Activated CD4-positive, alpha-beta T cell treated with anti-CD3 and anti-CD28 coated beads for 24 hours (primary cell): ENCODE measurements at places on chromosomes 12 and 14.

- no peak for DNase-seq
Measured at GRCh38 chr14:103716091-103716801, 636 bp downstream of the ZFYVE21 start.

DNA sequence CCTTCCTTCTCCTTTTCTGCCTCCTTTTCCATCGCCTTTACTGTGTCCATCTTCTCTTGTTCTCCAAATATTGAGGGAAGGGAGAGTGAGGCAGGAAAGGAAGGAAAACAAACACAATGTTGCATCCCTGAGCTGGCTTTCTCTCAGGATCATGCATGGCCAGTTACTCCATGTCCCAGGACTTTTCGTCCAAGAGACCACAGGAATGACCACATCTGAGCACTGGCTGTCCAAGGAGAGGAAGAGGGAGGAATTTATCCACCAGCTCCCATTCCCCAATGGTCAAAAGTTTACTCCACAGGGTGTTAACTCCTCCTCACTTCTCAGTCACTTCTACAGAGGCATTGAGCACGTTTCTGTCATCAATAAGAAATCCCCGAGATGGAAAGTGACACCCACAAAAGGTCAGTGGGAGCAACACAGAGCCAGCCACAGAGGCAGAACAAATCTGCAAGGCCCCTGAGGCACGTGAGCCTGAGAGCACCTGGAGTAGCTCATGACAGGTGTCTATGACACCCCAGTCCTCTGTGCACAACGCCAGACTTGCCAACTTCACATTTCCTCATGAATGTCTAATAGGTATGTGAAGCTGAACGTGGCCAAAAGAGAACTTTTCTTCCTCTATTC, 177.3 kb upstream of the NUDT4 start:
- DNase-seq: no peak

DNA sequence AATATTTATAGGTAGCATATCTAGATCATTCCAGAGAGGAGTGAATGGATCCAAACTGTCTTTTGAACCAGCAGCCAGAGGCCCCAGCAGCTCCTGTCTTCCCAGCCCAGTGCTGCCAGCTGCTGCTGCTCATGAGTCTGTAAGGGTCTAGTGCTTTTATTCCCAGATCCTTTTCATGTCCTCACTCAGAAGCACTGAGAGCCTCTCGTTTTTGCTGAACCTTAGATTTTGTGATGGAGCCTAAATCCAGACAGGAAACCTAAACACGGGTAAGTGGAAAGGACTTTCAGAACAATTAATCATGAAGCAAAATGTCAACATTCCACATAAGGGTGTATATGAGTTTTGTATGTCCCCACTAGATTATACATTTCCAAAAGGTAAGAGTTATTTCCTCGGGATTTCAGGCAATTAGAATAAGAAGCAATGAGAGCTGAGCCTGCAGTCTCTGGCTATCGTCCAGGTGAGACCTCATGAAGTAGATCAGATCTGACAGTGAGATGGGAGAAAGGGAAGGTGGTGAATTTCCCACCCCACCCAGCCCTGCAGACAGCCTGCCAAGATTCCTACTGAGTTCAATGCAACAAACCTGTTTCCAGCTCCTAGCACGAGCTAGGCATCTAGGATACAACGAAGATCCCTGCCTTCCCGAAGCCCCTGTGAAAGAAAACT, 84.4 kb downstream of the NINJ2 start:
- no peak for DNase-seq

GRCh38 chr14:63091394-63091996, 46.2 kb upstream of the KCNH5 start:
- no peak for DNase-seq

- no peak for DNase-seq
Measured at GRCh38 chr14:88264116-88264515, 59.0 kb downstream of the KCNK10 start.

DNA sequence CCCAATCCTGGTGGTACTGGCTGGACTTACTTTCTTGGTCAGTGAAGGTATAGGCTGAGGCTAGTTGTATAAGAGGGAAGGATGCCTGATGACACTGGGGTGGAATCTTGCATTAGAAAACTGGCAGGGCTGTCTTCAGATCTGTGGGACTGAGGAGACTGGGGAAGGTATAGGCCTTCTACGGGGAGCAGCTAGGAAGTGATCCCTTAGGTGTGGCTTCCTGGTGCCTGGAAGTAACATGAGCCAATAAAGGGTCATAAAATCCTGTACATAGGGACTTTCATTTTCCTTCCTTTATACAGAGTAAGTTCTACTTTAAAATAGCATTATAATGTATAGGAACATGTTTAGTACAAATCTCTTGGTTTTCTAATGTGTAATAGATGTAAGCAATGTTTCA, 716.8 kb downstream of the LRFN5 start:
- no peak for DNase-seq

DNA sequence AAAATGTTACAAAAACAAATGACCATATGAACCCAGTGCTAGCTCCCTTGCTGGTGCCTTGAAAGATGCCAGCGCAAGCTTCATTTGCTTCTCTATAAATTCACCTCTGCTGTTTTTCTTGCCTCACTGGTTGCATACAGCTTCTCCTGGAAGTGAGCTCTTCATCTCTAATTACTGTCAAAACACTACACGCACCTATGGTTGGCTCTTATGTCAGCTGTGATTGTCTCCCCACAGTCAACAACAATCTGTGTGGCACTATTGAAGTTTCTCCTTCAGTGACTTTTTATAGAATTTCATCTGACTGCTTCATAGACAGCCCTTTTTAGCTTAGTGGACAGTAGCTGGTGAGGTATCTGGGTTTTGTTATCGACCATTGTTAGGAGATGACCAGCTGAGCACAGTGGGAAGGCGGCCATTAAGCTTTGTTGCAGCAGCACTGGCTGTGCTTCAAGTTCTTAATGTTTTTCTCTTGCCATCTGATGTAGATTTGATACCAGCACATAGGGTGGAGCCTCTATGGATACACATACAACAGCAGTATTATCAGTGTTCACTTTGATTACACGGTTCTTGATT, 131.8 kb downstream of the KITLG start:
- DNase-seq: no peak

DNA sequence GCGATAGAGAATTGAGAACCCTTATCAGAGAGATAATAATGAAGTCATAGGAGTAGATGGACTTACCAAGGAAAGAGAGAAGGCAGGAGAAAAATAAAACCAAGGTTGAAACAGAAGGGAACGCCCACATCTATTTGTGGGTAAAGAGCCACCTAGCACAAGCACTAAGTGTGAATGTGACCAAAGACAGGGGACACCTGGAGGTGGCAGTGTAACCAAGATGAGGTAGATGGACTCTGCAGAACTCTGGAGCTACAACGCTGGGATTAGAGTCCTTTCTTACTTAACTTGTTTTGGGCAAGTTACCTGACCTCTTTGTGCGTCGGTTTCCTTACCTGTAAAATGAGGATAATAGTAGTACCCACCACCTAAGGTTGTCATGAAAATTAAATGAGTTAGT, 101.9 kb downstream of the SLC5A8 start:
- no peak for DNase-seq

GRCh38 chr12:13811061-13811460, 170.3 kb downstream of the GRIN2B start:
- DNase-seq: no peak

DNA sequence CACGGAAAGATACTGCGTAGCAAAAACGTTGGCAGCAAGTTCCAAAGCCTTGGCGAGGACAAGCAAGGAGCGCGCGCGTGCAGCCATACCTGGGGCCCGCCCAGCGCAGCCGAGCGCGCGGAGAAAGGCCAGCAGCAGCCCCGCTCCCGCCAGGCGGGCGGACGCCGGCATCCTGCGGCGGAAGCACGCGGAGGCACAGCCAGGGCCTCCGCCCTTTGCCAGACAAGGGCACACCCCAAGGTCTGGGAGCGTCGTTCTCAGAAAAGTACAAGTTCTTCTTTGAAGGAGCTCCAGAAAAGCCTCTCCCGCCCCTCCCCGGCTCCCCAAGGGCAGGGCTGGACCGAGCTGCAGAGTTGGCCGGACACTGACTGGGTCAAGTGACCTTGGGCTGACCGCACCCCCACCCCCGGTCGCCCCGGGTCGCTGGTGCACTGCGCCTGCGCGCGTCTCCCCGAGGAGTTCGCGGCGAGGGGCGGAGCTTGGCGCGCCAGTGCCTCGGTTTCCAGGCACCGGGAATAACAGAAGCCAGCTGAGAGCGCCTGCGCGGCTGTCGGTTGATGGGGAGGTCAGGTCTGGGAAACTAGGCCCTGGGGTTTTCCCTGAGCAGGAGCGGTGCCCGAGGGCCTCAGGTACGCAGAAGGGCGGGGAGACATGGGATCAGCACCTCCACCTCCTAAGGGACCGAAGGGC, at the start of gene ZC2HC1C:
Gene ZC2HC1C, plus strand, starts transcription at position 521 of the 690 bp plus-strand sequence. CDS start 933 bp downstream, outside the sequence.
- DNase-seq: peak; percentile 38

DNA sequence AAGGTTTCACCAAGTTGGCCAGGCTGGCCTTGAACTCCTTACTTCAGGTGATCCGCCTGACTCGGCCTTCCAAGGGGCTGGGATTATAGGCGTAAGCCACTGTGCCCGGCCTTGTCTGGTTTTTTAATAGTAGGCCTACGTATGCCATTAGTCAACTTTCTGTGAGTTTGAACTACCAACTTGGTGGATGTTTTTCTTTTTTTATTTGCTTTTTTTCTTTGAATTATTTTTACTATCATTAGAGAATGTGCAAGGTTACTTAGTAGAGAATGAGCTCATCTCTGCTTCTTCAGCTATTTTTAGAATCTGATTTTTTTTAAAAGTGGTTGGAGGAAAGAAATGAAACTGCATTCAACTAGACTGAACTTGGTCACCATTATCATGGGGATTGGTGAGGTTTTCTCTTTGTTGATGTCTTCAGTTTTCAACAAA, 51.4 kb downstream of the HMGA2 start:
- no peak for DNase-seq

DNA sequence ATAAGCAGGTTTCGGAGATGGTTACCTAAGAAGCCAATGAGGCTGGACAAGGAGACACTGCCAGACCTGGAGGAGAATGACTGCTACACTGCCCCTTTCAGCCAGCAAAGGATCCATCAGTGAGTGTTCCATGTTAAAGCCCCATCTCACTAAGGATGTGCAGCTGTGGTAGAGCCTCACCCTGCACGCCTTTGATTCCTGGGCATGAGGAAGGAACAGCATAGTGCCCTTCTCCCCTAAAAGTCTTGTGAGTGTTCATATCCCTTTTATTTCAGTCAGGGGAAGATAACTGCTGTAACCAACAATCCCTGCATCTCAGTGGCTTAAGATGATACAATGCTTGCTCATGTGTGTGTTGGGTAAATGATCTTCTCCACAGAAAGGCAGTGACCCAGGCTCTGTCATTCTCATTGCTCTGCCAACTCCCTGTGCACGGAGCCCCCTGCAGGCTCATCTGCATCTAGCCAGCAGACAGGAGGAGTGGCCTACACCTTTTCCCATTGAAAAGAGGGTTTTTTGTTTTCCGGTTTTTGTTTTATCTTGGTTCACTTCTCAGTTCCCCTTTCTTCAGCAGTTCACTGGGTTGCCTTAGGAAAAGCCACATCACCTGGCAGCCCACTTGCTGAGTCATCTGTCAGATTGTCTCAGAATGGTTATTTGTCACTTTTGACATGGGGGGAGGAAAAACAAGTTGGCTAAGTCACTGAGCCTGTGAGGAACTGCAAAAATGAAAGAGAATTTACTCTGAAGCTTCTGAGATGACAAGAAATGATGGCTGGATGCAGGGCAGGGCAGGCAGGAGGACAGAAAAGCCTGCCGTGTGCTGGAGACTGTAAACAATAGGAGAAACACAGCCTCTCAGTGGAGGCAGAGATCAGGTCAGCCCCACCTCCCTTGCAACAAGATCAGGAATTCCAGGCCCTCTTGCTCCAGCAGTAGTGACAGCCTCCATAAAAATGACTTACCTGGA, 193.3 kb downstream of the ANO4 start:
- DNase-seq: no peak

DNA sequence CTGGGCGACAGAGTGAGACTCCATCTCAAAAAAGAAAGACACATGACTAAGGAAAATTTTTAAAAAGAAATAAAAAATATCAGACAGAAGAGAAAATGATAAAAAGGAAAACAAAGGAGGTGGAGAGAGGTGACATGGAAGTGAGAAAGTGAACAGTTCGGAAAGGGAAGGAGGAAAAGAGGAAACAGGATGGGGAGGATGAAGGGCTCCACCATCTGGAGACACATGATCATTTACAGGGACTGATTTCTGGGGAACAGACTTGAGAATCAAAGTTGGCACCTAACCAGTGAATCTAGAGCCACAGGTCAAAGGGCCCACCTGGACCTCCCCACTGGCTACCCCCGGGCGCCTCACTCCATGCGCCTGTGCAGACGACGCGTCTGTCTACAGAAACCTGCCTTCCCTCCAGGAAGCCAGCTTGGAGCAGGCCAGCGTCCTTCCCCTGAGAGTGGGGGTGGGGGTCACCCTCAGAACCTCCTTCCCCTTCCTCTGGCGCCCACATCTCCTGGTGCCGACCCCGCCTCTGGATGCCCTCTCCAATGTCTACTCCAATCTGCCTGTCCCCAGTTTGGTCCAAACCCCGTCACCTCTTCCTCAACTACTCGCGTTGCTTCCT, 60.5 kb downstream of the AMN start:
- no peak for DNase-seq

- DNase-seq: no peak
Measured at GRCh38 chr12:74449872-74450271, 87.8 kb upstream of the ATXN7L3B start.

GRCh38 chr14:51862176-51862796, 1.9 kb downstream of the GNG2 start:
- DNase-seq: no peak

DNA sequence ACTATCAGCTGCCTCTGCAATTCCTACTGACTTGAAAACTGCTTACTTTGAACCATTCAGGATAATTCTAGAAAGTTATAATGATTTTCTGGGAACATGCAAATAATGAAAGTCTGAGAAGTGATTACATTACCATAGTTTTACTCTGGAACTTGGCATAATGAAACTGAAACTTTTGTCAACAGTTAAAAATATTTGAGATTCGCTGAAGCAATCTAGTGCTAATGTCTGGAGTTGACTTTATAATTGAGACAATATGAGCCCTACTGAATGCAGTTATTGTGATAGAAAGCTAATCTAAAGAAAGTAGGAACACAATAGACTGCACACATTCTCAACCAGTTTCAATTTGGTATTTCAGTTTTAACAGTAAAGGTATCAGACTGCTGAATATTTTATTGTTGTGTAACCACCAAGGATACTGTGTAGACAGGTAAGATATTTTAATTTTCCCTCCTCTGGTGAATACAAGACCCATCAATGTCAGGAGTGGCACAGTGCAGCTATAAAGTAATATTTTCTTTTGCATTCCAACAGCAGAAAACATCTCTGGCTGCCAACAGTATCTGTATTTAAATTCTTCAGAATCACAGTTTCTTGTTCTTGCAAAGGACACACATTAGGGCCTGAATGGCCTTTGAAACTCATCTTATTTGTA, 483.5 kb downstream of the ATP23 start:
- no peak for DNase-seq

- no peak for DNase-seq
Measured at GRCh38 chr14:24911324-24912109, 138.4 kb downstream of the STXBP6 start.

GRCh38 chr12:31003861-31004640, 69.6 kb upstream of the DDX11 start:
- no peak for DNase-seq

- DNase-seq: no peak
Measured at GRCh38 chr14:92970271-92970670, 47.3 kb downstream of the CHGA start.

GRCh38 chr12:12086973-12087692, 16.4 kb downstream of the BCL2L14 start:
- DNase-seq: no peak
